Suprapubic skin (tissue), 4 donors: ENCODE measurements at places on chromosomes 6 and 20.

GRCh38 chr6:127076466-127076865 lies 42.0 kb upstream of the RSPO3 start:
- no peak for DNase-seq

DNA sequence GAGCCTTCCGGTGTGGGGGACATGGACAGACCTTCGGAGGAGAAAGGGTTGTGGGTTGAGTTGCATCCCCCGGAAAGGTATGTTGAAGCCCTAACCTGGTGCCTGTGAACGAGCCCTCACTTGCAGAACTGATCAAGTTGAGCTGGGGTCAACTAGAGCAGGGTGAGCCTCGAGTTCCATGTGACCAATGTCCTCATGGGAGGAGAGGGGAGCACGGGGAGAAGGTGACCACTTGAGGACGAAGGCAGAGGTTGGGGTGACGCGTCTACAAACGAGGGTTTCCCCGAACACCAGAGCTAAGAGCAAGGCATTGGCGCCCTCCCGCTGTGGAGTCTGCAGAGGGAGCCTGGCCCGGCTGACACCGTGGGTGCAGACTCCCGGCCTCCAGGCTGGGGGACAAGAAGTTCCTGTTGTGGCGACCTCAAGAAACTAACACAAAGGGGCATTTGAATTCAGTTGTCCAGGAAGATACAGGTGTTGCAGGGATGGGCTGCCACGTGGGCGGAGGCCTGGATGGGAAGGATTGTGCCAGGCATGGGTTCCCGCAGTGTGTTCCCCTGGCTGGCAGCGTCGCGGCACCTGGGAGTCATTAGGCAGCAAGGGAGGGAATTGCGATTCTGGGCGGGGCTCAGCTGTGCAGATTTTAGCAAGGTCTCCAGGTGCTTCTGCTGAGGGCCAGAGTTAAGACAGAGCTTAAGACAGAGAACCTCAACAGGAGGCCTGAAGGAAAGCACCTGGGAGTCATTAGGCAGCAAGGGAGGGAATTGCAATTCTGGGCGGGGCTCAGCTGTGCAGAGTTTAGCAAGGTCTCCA lies 20.4 kb upstream of the UNC93A start:
- DNase-seq = no peak

DNA sequence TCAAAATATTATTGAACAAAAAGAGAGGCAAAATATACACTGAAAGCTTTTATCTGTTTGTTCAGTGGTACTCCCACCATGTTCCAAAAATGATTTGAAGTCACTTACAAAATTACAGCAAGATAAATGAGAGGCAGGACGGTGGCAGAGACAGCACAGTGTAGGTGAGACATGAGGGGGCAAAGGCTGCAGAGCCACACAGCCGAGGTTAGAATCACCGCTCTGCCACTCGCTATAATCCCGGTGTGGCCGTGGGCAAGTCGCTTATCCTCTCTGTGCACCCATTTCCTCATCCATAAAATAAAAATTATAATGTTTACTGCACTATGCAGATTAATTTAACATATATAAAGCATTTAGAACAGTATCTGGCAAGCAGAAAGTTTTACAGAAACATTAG lies 140.1 kb upstream of the BEND6 start:
- no peak for DNase-seq

GRCh38 chr6:55617272-55617671 lies 38.3 kb upstream of the HMGCLL1 start:
- no peak for DNase-seq

DNA sequence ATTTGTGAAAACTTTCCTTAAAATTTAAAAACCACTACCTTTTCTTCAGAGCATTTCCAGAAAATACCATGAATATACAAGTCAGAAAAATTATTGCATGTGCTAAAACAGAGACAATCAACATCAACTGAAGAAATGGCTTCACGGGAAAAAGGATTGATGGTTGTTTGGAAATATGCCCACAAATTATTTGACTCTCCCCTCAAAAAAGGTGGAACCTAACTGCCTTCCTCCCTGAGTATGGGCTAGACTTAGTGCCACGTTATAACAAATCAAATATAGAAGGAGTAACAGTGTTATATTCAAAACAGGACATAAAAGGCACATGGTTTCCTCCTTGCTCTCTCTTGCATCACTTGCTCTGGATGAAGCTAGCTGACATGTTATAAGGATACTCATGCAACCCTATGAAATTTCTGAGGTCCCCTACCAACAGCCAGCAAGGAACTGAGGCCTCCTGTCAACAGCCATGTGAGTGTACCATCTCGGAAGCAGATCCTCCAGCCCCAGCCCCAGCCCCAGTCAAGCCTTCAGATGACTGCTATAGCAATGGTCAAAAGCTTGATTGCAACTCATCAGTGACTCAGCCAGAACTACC lies 8.4 kb downstream of the BTBD9 start:
- no peak for DNase-seq

DNA sequence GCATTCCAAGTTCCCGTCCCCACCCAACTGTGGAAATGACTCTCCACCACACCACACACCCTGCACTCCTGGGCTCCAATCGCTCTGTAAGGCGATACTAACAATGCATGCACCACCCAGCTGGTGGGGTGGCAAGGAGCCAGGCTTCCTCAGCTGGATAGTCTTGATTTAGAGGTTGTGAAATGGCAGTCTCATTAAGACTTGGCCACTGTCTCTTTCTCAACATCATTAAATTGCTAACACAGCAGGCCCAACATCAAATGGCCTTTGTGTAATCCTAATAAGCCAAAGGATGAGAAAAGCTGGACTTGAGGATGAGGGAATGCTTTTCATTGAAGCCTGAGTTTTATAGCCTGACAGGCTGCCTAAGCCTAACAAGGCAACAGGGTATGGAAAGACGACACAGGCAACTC lies 223.7 kb downstream of the GMDS start:
- peak; percentile 76 for DNase-seq

GRCh38 chr6:53584726-53585125 lies 39.8 kb upstream of the GCLC start:
- DNase-seq = no peak
